ENCODE measurements at places on chromosomes 12 and 14.

DNA sequence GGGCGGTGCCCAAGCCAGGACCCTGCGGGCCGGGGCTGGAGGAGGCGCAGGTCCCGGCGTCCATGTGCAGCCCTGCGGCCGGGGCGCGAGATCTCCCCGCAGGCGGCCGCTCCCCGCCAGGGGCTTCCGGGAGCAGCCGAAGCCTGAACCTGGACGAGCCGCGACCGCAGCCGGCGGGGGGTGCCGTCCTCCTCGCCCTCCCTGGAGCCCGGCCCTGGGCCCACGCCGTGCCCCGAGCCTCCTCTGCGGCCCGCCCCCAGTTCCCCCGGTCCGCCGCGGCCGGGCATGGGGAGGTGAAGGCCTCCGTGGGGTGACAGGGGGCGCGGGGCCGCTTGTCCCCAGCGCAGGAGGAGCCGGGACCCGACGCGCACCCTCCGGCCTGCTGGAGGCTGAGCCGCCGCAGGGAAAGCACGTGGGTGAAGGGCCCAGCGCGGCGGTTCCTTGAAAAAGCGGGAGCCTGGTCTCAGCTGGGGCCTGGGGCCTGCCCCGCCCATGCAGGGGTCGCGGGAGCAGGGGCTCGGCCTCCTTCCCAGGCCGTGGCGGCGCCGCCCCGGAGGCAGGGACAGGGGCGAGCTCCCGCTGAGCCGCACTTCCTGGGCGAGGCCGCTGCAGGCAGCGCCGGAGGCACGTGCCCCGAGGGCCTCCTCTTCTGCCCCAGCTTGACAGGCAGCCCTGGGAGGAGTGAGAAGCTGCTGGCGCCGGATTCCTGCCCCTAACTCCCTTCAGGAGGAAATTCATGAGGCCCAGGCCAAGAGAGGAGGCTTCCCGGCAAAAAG, 55.6 kb upstream of the PPP2R5C start:
- no peak for DNase-seq

DNA sequence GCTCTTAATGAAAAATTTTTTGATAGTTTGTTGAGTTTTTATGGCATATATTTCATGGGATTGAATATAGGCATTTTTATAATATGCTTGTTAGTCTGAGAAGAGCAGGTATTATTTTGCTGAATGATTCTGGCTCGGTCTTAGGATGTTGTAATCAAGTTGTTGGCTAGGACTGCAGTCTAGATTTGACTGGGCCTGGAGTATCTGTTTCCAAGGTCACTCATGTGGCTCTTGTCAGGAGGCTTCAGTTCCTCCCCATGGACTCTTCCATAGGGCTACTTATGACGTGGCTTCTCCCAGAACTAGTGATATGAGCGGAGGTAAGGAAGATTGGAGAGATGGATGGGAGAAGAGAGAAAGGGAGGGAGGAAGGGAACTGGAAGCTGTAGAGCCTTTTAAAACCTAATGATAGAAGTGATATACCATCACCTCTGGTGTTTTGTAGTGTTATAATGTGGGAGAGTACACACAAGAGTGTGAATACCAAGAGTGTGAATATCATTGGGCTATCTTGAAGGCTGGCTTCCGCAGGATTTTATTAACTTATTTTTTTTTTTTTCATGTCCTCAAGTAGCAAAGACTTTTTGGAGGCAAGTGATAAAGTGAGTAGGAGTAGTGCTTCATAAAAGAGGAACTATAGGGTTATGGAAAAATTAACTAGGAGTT, 4.4 kb downstream of the MNAT1 start:
- no peak for DNase-seq

- no peak for DNase-seq
Observed at GRCh38 chr12:3106579-3106978, 29.4 kb downstream of the TSPAN9 start.

- no peak for DNase-seq
Observed at GRCh38 chr14:88551980-88552431, 2.8 kb downstream of the PTPN21 start.

DNA sequence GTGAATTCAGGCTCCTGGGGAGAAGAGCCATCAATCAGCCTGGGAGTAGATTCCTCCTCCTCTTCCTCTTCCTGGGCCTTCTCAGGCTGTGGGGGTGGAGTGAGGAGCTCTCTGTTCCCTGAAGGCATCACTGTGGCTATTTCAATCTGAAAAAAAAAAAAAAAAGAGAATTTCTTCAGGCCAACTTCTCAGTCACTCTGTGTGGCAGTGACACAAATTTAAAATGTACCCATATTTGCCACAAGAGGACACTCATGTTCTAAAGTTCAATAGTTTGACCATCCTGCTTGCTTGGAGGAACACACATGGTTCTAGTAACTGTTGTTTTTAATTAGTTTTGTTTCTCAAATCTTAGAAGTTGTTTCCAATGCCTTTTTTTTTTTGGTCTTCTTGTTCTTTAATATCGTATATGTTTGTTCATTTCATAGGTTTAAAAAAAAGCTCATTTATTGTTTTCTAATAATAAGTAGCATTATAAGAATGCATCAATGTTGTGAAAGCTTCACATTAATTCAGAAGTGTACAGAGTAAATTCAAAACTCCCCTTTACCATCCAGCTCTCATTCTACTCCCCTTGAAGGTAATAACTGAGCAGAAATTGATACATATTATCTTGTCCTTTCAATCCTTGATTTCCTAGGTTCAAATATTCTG, 23.3 kb upstream of the CCER1 start:
- no peak for DNase-seq

GRCh38 chr12:6333029-6333428, 8.8 kb downstream of the TNFRSF1A start:
- no peak for DNase-seq

DNA sequence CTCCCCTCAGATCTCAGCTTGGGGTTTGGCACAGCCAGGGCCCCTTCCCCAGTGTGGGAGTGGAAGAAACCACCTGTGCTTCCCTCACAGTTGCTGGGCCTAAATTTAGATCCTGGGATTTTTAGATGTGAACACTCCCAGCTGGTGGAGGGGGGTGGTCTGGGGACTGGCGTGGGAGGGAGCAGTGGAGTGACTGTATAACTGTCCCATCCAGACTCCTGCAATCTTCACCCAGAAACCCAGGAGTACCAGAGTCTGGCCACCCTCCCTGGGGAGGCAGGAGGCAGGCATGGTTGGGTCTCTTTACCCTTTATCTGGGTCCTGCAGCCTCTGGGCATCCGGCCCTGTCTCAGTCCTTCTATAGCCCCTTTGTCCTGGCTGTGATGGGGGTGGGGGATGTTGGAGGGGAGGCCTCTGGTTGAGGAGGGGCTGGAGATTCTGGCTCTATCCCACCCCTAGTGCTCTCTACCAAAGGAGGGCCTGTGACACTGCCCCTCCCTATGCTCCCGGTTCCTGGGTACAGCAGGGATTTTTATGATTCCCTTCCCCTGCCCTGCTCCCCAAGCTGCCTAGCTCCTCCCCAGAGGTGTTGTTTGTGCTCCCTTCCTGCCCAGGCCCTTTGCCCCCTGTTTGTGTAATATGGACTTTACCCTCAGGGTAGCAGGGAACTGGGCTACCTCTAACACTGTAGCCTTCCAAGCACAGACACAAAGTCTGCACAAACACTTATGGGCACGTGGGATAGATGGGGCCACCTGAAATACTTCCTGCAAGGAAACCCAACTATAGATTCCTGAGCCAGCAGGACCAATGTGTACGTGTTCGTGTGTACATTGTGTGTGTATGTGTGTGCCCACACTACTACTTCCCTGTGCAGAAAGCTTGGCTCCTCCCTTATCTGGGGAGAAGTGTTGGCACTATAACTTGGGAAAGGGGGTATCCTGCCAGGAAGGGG, 1.7 kb downstream of the ERBB3 start:
- no peak for DNase-seq

- no peak for DNase-seq
Observed at GRCh38 chr14:54686219-54686870, 119.4 kb downstream of the SAMD4A start.

GRCh38 chr12:42496886-42497285, 92.7 kb downstream of the PRICKLE1 start:
- no peak for DNase-seq

DNA sequence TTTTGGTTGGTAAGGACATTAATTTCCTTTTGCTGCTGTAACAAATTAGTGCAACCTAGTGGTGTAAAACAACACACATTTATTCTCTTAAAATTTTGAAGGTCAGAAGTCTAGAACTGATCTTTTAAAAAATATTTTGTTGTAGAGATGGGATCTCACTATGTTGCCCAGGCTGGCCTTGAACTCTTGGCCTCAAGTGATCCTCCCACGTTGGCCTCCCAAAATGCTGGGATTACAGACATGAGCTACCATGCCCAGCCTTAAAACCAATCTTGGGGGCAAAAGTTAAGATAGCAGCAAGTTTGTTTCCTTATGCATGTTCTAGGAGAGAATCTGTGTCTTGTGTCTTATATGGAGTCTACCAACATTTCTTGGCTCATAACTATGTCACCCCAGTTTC, 55.8 kb downstream of the MIA2 start:
- no peak for DNase-seq

- DNase-seq = no peak
Observed at GRCh38 chr12:110183386-110183785, 59.2 kb downstream of the IFT81 start.

DNA sequence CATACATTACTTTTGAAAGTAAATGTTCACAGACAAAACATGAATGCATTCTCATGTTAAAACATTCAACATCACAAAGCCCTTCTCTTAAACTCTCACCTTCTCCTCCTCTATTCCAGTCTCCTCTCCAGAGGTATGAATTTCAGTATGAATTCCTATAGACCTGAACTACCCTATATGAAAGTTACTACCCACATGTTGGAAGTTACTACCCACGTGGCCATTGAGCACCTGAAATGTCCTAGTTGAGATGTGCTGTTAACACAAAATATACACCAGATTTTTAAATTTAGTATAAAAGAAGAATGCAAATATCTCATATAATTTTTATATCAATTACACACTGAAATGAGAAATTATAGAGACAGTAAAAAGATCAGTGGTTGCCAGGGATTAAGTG, 60.2 kb downstream of the PAX9 start:
- DNase-seq = no peak

GRCh38 chr14:37588956-37589714, 5.9 kb downstream of the FOXA1 start:
- no peak for DNase-seq

- DNase-seq = no peak
Observed at GRCh38 chr14:35435177-35435576, 30.6 kb upstream of the NFKBIA start.

DNA sequence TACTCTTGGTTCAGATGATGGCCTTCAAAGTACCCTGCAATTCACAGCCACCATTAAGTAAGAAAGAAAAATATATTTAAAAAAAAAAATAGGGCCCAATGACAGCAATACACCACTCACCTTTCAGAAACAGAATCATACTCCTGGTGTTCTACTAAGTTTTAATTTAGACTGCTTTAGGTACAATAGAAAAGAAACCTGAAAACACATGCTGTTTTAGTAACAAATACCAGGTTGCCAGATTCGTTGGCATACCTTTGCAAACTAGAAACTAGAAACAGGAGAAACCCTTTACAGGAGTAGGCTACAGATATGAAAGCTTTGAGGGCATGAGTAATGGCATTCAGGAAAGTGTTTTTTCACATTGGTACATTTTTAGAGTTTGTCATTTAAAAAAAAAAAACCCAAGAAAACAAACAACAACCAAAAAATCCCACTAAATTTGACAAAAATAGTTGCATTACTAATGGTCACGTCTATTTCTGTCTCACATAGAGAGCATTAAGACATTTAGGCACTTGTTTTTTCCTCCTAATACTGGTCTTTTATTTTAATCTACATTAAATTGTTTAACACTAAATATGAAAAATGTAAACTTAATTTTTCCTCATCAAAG, 4.0 kb downstream of the SIX1 start:
- DNase-seq = no peak
